A549 treated with RU486 at 1 μM for 4 hours (cell line): ENCODE measurements at places on chromosomes 7 and 10. TPM values are rescaled to one million over a fixed set of nuclear protein-coding genes. Genes with fewer than 3 reads are reported as not detected.

The PDCD11 gene
- 37.8 to 40.9 TPM (median 40.0 TPM) in 5 replicates for total RNA-seq

The ASNS gene
- 53.7 to 70.1 TPM (median 63.1 TPM) in 5 replicates for total RNA-seq

The FAM107B gene
- total RNA-seq = 126 to 202 TPM (median 165 TPM) in 5 replicates

The GNAI1 gene
- 26.2 to 41.9 TPM (median 39.4 TPM) in 5 replicates for total RNA-seq

The C10orf62 gene
- total RNA-seq = not detected in 5 replicates

The GIMAP7 gene
- not detected in 5 replicates for total RNA-seq

The MCM7 gene
- total RNA-seq = 234 to 255 TPM (median 254 TPM) in 5 replicates

The FIS1 gene
- 120 to 145 TPM (median 139 TPM) in 5 replicates for total RNA-seq

The NYAP1 gene
- 0.64 to 1.6 TPM (median 1.2 TPM) in 5 replicates for total RNA-seq
